Stimulated activated CD4-positive, alpha-beta T cell treated with anti-CD3 and anti-CD28 coated beads, Interleukin-1b, Interleukin-23, amount 100 ng/mL, for 1 hour (primary cell): ENCODE measurements at places on chromosomes 5 and 9.

DNA sequence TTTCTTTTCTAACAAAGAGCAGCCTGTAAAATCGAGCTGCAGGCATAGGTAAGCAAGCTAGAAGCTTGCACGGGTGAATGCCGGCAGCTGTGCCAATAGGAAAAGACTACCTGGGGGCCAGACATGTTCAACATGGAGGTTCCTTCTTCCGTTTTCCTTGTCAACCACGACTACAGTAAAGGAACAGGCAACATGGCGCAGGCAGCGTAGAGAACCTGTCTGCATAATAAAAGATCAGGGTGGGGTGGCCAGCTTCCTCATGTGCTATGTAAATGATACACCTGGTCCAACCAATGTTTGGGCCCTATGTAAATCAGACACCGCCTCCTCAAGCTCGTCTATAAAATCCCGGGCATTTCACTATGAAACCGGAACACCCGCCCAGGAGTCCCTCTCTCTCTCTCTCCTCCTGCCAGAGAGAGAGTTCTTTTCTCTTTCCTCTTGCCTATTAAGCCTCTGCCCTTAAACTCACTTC lies 103.8 kb upstream of the LIFR start:
- no peak for DNase-seq

DNA sequence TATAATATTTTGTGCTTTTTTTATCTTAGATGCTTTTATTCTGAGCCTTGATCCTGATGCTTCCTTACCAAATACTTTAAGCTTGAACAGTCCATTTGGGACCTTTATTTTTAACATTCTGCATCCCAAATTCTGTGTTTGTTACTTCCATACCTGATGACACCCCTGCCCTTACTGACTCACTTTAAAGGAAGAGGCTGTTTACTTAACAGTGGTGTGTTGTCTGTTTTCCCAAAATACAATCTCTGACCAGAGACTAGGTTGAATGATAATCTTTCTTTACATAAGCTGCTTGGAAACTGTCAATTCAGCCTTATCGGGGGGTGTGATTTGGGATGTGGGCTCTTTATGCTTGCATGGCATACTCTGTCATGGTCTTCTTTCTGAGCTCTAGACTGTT lies 71.1 kb downstream of the SNX24 start:
- DNase-seq: no peak

GRCh38 chr5:173848986-173849596 lies 39.1 kb upstream of the CPEB4 start:
- no peak for DNase-seq

GRCh38 chr5:160385496-160385895 lies 14.4 kb downstream of the FAM200C start:
- no peak for DNase-seq

GRCh38 chr9:102499468-102499867 lies 495.7 kb upstream of the CYLC2 start:
- DNase-seq: no peak

DNA sequence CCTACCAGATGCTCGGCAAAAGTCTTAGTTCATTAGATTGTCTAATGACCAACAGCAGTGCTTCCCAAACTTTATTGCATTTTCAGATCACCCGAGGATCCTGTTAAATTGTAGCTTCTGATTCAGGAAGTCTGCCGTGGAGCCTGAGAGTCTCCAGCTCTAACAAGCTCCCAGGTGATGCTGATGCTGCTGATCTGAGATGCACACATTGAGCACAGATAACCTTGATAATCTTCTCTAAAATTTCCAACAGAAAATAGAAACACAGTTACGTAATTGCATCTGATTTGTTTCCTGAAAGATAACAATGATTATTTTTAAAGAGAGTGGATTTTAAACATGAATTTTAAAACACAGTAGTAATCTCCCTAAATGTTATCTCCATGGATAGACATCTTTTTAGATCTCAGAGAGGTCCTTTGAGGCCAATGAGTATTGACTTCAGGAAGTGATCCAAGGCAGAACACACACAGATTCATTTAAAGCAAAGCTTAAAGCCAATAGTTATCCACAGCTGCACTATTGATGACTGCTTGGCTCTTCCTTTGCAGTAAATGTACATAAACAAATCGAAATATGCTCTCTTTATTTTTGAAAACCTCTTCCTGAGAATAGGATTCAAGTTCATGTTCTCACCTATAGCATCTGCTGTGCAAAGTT lies 122.8 kb upstream of the TNPO1 start:
- no peak for DNase-seq

DNA sequence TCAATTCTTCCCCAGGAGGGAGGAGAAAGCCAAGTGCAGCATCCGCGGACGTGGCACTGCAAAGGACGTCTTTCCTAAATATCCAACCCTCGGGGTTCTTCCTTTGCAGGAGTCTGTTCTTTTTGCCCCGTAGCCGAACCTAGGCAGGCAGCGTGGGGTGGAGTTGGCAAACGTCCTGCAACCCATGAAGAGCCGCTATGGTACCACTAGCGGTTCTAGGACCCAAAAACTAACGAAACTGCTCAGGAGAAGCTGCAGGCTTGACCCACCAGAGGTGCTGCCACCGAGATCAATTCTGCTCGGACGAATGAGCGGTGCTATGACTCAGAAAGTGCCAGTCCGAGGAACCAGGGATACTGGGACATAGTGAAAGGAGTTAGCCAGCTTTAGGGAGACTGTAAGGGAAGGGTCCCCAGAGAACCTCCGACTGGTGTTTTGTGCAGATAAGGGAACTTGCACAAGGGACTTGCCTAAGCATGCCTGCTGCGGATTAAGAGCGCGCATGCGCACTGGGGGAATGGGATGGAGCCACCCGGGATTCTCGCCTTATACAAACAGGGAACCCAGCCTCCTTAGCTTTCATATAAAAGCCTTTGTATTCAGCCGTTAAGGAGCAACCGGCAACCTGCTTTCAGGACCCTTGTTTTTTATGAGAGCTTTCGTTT lies 32.7 kb downstream of the ANXA2R start:
- no peak for DNase-seq

DNA sequence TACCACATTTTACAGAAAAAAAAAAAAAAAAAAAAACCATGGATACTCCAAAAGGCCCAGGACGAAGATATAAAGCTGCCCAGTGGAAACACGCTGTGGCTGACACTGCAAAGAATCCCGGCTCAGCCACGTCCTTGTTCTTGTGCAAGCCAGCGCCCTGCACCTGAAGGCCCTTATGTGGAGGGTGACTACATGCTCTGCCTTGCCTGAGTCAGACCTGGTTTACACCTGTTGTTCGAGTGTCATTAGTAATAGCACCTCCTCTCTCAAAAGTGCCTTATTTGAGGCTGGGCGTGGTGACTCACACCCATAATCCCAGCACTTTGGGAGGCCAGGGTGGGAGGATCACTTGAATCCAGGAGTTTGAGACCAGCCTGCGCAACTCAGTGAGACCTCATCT lies 54.3 kb upstream of the ZSWIM6 start:
- no peak for DNase-seq

GRCh38 chr5:148651528-148651927 lies 2.8 kb downstream of the HTR4 start:
- no peak for DNase-seq

DNA sequence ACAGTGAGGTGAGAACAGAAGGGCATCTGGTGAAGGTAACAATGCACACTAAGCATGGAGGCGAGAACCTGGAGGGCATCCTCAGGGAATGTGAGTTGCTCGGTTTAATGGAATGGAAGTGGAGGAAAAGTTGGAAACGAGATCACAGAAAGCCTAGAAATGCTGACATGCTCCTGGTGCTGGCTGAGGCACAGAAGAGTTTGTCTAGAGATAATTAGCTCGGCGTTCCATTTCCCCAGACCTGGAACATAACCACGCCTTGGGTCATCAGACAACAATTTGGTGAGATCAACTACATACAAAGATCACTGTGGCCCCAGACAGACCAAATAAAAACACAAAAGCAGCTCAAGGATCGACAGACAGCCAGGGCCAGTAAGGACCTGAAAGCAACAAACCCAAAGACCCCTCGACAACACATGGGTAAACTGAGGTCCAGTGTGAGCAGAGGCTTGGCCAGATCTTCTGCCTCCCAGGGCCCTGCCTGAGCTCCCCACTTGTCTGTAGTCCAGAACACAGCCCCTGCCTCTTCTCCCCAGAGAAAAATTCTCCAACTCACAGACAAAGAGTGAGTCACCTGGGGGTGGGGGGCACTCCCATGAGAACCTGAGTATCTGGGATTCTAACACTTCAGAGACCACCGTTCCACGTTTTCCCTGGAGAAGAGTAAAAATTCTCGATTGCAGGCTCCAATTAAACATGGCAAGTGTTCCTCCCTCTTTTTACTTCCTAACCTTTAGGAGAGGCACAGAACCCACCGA lies 52.5 kb downstream of the SHB start:
- DNase-seq: no peak

DNA sequence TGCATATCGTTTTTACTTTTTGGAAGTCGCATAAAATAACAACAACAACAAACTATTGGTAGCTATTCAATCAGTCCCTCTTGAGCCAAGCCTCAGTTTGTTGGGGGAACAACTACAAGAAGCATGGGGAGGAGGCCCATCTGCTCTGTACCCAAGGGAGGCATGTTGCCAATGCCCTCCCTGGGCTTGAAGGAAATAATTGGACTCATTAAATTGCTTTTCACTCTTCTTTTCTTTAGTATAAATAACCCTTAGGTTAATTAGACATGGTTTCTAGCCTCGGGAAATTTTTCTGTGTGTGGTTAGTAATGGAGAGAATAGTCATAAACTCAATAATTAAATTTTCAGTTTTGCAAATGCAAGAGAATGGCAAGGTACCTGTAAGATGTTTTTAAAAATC lies 500.7 kb downstream of the TLE4 start:
- no peak for DNase-seq

DNA sequence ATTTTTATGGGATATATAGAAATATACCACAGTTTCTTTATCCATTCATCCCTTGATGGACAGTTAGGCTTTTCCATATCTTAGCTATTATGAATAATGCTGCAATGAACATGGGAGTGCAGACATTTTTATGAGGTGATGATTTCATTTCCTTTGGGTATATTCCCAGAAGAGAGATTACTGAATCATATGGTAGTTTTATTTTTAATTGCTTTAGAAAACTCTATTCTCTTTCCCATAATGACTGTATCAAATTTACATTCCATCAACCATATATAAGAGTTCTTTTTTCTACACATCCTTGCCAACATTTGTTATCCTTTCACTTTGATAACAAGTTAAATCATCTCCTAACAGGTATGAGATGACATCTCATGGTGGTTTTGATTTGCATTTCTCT lies 821.6 kb downstream of the TLE1 start:
- no peak for DNase-seq
